AG04450 (cell line): ENCODE measurements at places on chromosomes 5 and 9. TPM values are rescaled to one million over a fixed set of nuclear protein-coding genes. Genes with fewer than 3 reads are reported as not detected.

Gene SPINK1
- not detected in 2 replicates for polyA plus RNA-seq

Gene SHLD3
- polyA plus RNA-seq = 2.2 and 3.8 TPM in 2 replicates

Gene IGIP
- polyA plus RNA-seq = 1.6 and 2.2 TPM in 2 replicates

DNA sequence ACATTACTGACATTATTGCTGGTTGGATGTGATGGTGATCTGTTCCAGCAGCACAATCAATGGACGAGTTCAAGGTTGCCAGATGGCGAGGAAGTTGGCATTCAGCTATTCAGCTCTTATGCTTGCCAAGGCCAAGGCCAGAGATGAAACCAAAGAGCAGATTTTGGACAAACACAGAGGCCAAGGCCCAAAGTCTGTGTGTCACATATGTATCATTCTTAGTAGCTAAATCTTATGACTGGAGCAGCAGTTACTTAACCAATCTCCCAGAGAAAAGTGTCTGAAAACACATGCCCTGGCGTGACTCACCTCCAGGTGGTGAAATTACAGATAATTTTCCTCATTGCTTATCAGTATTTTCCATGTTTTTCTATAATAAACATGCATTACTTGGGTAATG, 189.0 kb upstream of the EGFLAM start:
- DNase-seq = no peak

DNA sequence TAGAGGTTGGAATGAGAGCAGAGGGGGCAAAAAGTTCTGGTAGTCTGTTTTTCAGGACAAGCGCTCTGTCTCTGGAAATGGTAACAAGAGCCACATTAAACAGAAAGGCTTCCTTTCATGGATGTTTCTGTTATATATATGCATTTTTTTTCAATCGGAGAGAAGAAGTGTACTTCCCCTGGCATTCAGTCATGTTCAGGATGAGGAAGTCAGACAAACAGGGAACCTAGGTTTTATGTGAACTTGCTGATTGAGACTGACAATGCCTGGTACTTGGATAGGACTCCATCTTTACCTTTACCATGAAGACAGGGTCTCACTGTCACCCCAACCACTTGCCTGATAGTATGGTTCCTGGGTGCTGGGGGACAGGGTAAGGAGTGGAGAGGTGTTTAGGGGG, 30.1 kb upstream of the ZBED3 start:
- no peak for DNase-seq

GRCh38 chr5:154243736-154244135, 53.2 kb downstream of the GALNT10 start:
- DNase-seq = no peak

- no peak for DNase-seq
These were observed 145.3 kb upstream of the RAPGEF1 start for GRCh38 chr9:131885144-131885609.

- DNase-seq = no peak
These were observed 949 bp downstream of the SERINC5 start for GRCh38 chr5:80254767-80255430.
